ENCODE measurements at places on chromosomes 16 and 17.

- no peak for DNase-seq
These were observed 36.2 kb upstream of the TEKT3 start for GRCh38 chr17:15377616-15378015.

- no peak for DNase-seq
These were observed 13.5 kb downstream of the SUPT6H start for GRCh38 chr17:28675490-28675889.

DNA sequence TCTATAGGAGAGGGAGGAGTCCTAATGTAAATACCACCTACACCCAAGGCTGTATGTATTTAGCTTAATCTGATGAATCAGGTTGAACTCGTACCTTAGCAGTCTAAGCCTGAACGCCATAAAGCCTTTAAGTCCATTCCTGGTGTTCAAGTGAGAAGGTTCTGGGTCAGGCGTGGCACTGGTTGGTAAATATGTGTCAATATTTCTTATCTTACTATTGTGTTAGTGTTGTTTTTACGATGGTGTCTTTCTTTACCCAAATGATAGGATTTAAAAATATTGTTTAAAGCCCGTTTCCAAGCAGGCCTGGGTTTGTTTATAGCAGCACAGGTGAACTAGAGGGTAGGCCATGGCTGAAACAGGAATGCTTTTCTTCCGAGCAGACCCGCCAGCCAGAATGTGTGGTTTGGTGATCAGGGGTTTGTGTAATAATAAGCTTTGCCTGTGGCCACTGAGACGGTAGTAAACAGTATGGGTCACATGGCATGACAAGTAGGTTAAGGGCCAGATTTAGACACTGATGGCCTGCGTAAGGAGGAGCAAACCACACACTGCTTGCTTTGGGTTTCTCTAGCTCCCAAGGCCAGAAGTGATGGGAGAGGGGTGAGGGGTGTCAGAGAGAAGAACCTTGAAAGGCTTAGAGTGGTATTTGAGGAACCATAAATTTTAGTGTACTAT, 3.3 kb downstream of the TMEM94 start:
- no peak for DNase-seq

- peak; percentile 58 for DNase-seq
These were observed 22.1 kb downstream of the VAC14 start for GRCh38 chr16:70778901-70779309.

DNA sequence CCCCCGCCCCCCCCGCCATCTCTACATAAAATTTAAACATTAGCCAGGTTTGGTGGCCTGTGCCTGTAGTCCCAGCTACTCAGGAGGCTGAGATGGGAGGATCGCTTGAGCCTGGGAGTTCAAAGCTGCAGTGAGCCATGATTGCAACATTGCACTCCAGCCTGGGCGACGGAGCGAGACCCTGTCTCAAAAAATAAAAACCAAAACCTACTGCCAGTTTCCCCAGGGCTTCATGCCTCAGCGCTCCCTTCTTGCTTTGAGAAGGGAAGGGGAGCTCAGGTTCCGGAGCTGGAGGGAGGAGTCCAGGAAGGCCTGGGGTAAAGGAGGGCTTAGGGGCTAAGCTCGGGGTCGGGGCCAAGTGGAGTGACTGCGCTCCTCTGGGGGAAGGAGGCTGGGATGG, 20.5 kb downstream of the PLCD3 start:
- DNase-seq = no peak

- DNase-seq = no peak
These were observed 186.4 kb downstream of the SEC14L1 start for GRCh38 chr17:77327181-77327565.

DNA sequence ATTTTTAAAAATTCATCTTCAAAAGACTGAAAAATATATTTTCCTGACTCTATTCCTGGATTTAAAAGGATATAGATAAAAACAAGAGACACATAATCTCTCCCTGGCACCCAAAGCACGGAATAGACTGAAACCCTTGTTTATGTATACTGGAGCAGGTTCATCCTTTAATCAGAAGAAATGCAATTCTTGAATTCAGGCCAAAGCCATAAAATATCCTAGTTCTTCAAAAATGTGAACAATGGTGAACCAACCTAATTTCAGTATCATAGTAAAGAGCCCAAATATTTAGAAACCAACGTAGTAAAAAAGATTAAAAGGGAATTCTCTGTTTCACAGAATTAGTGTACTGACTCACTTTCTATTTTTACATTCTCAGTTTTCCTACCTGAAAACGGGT, 188.5 kb upstream of the C17orf78 start:
- no peak for DNase-seq

- no peak for DNase-seq
These were observed 138.1 kb downstream of the TRIM37 start for GRCh38 chr17:58968426-58969061.

GRCh38 chr17:8249621-8250500, 772 bp downstream of the PFAS start:
- DNase-seq = no peak

GRCh38 chr16:30184891-30185682, 1.7 kb downstream of the CORO1A start:
- no peak for DNase-seq
